Colonic mucosa (tissue), 4 donors: ENCODE measurements at places on chromosomes 11 and 22. TPM values are rescaled to one million over a fixed set of nuclear protein-coding genes. Genes with fewer than 3 reads are reported as not detected.
A peak's percentile ranks its signal among the peaks of the same experiment; 100 is the strongest.

GRCh38 chr11:926341-926916, 759 bp downstream of the AP2A2 start:
- DNase-seq, result peak; percentile 53
- peaks cover 19% of the 10 kb centered on the region for H3K4me1 ChIP-seq
- peak overlapping the region; percentile 83 for H3K27ac ChIP-seq
- peak overlapping the region; percentile 55 for H3K4me3 ChIP-seq
- no peaks in the 10 kb centered on the region for H3K36me3 ChIP-seq

DNA sequence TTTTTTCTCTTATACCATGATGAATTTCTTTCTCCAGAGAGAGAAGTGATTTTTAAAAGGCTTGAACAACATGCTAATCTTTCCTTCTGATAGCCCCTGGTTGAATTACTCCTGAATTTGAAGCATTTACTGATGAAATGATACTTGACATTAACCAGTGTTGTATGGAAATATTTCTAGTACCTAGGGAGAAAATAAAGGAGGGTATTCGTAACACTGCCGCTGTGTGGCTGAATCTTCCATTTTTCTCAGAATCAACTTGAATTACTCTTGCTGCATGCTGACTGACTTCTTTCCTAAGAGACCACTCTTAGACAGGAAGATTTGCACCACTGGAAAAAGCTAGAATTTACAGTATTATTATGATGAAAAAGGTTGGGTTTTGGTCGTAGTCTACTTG, 118.3 kb downstream of the FAT3 start:
- H3K4me3 ChIP-seq, result no peak overlapping the region
- no peak overlapping the region for H3K27ac ChIP-seq
- H3K4me1 ChIP-seq, result no peaks in the 10 kb centered on the region
- DNase-seq, result no peak
- no peaks in the 10 kb centered on the region for H3K27me3 ChIP-seq

GRCh38 chr22:50524676-50525103, 708 bp downstream of the SCO2 start:
- DNase-seq, result peak; percentile 83
- peaks cover 10% of the 10 kb centered on the region for H3K36me3 ChIP-seq

DNA sequence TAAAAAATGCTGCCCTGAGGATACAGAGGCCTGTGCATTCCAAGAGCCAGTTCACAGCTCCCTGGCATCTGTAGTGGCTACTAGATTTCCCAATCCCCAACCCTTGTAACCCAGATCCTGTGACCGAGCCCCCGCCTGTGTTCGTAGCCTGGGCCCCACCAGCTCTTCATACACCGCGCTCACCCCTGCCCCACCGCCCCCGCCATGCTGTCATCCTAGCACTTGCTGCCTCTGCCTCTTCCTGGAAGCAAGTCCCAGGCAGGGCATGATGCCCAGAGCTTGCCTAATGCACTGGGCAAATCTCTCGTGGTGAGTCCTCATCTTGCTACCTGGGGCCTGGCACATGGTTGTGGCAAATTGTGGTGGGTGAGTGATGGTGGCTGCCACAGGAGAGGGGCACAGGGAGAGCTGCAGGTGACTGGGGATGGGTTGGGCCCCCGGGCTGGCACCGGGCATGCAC, 7.1 kb downstream of the MGAT3 start:
- H3K36me3 ChIP-seq, result no peaks in the 10 kb centered on the region
- no peaks in the 10 kb centered on the region for H3K4me1 ChIP-seq
- DNase-seq, result no peak
- no peak overlapping the region for H3K27ac ChIP-seq
- H3K4me3 ChIP-seq, result no peak overlapping the region
- peaks cover 3% of the 10 kb centered on the region for H3K27me3 ChIP-seq

The SLC7A4 gene
- 3.3 TPM for total RNA-seq

The MRGPRE gene
- not detected for total RNA-seq

The SNU13 gene
- 169 TPM for total RNA-seq
